ENCODE measurements at places on chromosomes 7 and 10. TPM values are rescaled to one million over a fixed set of nuclear protein-coding genes. Genes with fewer than 3 reads are reported as not detected.

DNA sequence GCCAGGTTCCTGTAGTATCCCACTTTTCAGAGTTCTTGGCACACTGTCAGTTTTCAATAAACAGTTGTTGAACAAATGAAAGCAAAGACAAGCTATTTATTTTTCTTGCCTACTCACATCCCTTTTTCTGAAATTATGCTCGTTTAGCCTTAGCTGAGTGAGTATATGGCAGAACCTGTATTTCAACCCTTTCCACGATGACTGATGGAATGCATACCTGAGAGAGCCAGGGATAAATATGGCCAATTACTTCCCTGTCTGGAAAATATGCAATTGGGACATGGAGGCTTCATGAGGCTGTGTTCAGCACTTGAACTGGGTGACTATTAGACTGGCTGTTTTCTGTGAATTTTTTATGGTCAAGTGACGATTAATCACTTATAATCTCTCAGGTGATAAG, 144.5 kb upstream of the POT1 start:
- DNase-seq = no peak

Gene GIMAP6
- 29.4 TPM for total RNA-seq

GRCh38 chr10:79453392-79453791, 8.0 kb upstream of the ZCCHC24 start:
- DNase-seq = no peak

- no peak for DNase-seq
Measured at GRCh38 chr10:11197878-11198277, 180.2 kb downstream of the CELF2 start.

GRCh38 chr10:53406532-53406931, 633.9 kb upstream of the MBL2 start:
- no peak for DNase-seq

All from activated T-helper 2 cell treated with anti-CD3 and anti-CD28 coated beads, Interferon-gamma antibody, Interleukin-2, Interleukin-4, amounts not matched to agents 10 μg/mL and 5 μg/mL and 100 μg/mL, durations not matched to agents 14 hours and 24 hours and 36 hours (primary cell).